ENCODE measurements at places on chromosomes 16 and 17.

DNA sequence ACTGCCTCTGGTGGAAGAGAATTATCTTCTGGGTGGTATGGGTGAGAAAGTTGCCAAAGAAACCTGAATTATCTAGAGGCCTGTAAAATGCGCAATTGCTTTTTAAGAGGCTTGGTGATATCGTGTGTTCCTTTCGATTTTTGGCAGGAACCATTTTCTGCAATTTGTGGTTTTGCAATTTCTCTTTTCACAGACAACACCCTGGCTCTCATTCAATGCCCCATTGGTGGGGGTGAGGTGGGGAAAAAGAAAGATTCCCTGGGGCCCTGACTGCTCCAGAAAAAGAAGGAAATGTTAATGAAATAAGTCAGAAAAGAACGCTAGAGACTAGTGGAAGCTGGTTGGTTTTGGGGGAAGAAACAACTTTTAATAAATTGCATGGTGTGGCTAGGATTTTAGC lies 77.4 kb downstream of the ANKFN1 start:
- DNase-seq = no peak

- no peak for DNase-seq
These were observed 32.4 kb downstream of the WIPI1 start for GRCh38 chr17:68424861-68425260.

DNA sequence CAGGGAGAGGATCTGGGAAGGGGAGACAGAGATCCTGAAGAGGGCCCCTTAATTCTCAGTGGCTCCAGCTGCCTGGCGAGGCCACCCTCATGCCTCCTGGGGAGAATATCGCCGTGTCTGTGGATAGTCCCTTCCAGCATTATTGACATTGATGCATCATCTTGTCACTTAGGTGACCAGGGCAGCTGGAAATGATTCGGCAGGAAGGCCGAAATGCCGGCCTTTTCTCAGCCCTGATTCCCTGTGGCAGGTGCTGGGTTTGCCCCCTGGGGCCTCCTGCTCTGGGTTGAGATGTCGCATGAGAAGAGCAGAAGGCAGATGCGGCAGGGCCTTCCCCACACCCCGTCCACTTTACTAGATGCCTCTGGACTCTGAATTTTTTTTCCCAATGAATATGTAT lies 89.5 kb downstream of the RAP1GAP2 start:
- DNase-seq = no peak

DNA sequence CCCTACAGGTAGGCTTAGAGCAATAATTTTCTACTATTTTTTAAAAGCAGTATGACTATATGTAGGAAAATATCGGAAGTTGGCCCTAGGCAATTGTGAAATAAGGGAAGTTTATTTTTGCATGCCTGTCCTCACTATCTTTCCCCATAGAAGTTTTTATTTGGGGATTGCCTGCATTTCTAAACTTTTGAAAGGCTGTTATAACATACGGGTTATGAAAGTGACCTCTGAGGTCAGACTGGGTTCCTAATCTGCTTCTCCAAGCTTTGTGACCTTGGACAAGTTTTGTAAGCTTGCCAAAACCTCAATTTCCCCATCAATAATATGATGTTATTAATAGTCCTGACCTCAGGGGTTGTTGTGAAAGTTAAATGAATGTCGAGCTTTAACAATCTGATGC lies 67.1 kb downstream of the ARHGAP44 start:
- DNase-seq = no peak

All from ACHN (cell line).